ENCODE measurements at places on chromosomes 6 and 20.

DNA sequence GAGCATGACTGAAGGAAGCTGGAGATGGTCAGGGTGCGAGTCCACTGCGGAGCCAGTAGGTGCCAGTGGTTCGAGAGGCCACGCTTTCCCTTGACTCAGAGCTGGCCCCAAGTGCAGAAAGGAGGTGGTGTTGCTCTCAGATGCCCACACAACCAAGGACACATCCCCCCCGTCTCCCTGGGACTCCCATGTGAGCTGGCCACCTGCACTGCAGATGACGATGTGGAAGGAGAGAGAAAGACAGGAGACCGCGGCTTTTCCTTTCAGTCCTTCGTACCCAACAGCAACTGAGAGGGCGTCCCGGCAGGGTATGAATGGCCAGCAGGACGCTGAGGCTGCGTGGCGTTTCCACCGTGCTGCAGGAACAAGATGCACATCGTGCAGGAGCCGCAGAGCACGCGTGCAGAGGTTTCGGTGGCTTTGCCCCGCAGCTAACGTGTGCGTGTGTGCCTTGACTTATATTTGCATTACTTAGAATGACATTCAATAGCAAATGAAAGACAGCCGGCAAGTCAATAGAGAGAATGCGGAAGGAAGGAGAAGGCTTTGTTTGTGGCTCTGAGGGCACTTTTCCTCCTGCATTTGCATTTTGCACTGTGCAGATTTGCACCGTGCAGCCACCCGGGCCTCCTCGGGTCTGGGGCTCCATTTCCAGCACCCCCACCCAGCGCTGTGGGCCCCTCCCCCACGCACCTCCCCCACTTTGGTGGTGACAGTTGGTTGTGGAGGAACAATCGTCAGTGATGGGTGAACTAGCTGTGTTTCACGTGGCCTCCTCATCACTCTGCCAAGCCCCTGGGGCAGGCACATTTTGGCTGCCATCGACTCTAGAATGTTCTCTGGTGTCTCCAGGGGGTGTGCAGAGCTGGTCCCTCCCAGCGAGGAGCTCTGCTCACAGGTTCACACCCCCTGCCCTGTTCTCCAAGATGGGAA, 26.4 kb upstream of the BHLHE23 start:
- DNase-seq = no peak

DNA sequence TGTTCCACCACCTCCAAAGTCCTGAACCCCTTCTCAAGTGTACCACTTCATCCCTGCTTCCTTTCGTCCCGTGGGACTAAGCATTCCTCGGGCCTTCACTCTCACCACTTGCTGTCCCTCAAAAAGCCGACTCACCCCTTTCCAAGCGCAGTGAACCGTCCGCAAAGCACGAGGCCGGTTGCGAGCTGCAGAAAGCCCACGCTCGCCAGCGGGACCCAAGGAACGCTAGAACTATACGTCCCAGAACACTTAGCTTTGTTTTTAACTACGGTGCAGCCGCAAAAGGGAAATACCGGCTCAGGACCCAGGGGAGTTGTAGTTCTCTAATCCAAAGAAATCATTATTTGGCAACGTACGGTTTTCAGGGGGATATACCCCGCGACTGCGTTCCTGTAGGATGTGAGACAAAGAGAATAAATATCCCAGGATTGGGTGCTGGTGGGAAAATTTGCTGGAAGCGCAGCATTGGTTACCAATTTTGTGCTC, 416 bp upstream of the POLR1H start:
- no peak for DNase-seq

- no peak for DNase-seq
Measured at GRCh38 chr6:89555806-89556205, 82.7 kb downstream of the LYRM2 start.

GRCh38 chr6:155964544-155964943, 508.9 kb upstream of the NOX3 start:
- no peak for DNase-seq

DNA sequence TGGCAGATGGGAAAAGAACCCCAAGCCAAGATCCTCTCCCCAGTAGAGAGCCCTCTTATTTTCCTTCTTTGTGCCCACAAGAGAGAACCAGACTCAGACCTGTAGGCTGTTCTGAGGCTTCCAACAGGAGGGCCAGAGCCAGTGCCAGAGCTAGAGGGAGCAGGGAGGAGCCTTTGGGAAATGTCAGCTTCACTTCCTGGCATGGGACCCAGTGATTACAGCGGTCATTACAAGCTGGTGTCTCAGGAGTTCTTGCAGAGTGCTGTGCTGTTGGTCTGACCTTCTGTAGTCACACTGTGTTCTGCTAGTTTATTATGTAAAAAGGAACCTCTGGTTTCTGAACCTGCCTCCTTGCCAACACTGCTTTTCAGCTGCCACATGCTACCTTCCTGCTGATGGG, 38.9 kb downstream of the STK35 start:
- DNase-seq = no peak

DNA sequence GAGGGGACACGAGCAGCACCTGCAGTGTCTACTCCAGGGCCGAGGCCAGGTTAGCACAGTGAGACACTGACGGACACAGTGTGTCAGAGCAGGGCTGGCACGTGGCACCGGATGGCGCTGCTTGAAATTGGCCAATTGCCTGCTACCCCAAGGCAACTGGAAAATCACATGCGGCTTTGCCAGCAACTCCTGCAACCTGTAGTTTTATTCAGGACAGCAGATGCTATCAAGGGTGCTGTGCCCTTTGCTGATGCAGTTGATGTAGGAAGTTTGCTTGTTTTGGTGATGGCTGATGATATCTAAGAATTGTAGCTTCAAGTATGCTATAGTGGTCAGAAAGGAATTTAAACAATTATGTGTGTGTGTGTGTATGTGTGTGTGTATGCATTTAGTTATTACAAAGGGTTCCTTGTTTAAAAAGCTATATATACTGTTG, 25.9 kb downstream of the RIN2 start:
- peak; percentile 63 for DNase-seq

Data from breast epithelium (tissue), 4 donors.